ENCODE measurements at places on chromosomes 13 and 19. TPM values are rescaled to one million over a fixed set of nuclear protein-coding genes. Genes with fewer than 3 reads are reported as not detected.

Gene SHISA2
- total RNA-seq = 0.28 TPM

Gene ERICH4
- not detected for total RNA-seq

Gene FREM2
- total RNA-seq = not detected

Gene OR7C1
- total RNA-seq = not detected

Gene DMKN
- 2.5 TPM for total RNA-seq

Gene IRGC
- total RNA-seq = not detected

Gene ZNF296
- total RNA-seq = under 0.01 TPM

Gene PTGER1
- 3.5 TPM for total RNA-seq

Gene ZNF878
- not detected for total RNA-seq

Gene ZNF571
- 5.4 TPM for total RNA-seq

Gene FPR3
- not detected for total RNA-seq

Gene FAM216B
- not detected for total RNA-seq

Gene NLRP5
- total RNA-seq = not detected

Gene IGFL2
- not detected for total RNA-seq

Gene FFAR3
- not detected for total RNA-seq

Gene SIGLEC8
- total RNA-seq = not detected

Gene STOML3
- total RNA-seq = not detected

Gene OR10H1
- not detected for total RNA-seq

Gene CGB5
- total RNA-seq = not detected

Gene HRC
- under 0.01 TPM for total RNA-seq

Gene ZNF549
- total RNA-seq = 6.5 TPM

Gene ATXN8OS
- not detected for total RNA-seq

Gene NOVA2
- total RNA-seq = under 0.01 TPM

Gene VSTM2B
- 0.28 TPM for total RNA-seq

Gene TUBA3C
- total RNA-seq = not detected

Gene GNG7
- under 0.01 TPM for total RNA-seq

Gene MYPOP
- 0.77 TPM for total RNA-seq

Gene C19orf38
- total RNA-seq = 2.3 TPM

Gene NCAN
- not detected for total RNA-seq

Gene RYR1
- 1.1 TPM for total RNA-seq

Gene GJB6
- total RNA-seq = not detected

Gene RGCC
- 1.3 TPM for total RNA-seq

Gene LAIR1
- 0.19 TPM for total RNA-seq

Gene ZNF560
- 2.7 TPM for total RNA-seq

Gene KISS1R
- not detected for total RNA-seq

Gene KLF5
- 1.4 TPM for total RNA-seq

Gene CLIP3
- 2.5 TPM for total RNA-seq

Gene PSG3
- total RNA-seq = not detected

All from regular cardiac myocyte (primary cell).